ENCODE measurements at places on chromosomes 1 and 21.

- no peak for DNase-seq
These were observed 38.2 kb upstream of the H6PD start for GRCh38 chr1:9196129-9197040.

- DNase-seq = no peak
These were observed 844 bp downstream of the ZMYM6 start for GRCh38 chr1:35030756-35031446.

GRCh38 chr1:240074422-240074821, 17.3 kb upstream of the FMN2 start:
- no peak for DNase-seq

- no peak for DNase-seq
These were observed 705 bp downstream of the KHDRBS1 start for GRCh38 chr1:32014199-32014947.

DNA sequence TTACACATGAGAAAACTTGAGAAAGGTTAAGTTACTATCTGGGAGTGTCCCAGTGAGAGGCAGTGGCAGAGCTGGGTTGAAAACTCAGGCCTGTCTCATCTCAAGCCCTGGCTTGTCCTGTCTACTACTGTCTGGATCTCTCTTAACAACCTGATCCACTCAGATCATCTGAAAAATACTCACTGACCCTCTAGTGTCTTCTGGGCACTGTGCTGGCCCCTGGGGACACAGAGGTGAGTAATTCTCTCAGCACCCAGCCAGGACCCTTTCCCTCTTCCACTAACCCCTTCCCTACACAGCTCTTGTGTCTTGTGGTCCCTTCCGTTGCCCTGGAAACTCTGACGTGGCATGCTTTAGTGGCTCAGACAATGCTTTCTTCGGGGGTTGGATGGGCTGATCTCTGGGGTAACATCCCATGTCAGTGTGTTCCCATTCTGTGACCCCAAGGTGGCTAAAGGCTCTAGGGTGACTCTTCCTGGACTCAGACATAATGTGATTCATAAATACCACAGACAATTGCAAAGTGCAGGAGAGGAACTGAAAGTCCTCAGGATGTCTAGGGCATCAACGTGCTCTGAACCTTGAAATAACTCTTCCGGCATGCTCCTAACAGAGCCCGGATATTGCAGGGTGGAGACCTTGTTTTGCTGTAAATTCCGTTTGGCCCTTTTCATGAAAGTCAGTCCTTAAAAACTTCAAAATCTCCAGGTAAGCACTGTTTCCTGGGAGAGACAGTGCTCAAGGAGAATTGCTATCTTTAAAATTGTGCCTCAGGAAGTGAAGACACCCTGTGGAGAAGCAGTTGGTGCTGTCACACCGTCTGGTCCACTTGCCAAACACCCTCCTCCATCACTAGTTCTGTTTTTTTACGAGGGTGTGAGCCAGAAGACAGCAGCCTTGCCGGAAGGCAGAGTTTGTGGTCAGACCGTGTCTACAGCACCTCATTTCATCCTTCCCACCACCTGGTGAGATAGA, 4.0 kb downstream of the SHISAL2A start:
- no peak for DNase-seq

DNA sequence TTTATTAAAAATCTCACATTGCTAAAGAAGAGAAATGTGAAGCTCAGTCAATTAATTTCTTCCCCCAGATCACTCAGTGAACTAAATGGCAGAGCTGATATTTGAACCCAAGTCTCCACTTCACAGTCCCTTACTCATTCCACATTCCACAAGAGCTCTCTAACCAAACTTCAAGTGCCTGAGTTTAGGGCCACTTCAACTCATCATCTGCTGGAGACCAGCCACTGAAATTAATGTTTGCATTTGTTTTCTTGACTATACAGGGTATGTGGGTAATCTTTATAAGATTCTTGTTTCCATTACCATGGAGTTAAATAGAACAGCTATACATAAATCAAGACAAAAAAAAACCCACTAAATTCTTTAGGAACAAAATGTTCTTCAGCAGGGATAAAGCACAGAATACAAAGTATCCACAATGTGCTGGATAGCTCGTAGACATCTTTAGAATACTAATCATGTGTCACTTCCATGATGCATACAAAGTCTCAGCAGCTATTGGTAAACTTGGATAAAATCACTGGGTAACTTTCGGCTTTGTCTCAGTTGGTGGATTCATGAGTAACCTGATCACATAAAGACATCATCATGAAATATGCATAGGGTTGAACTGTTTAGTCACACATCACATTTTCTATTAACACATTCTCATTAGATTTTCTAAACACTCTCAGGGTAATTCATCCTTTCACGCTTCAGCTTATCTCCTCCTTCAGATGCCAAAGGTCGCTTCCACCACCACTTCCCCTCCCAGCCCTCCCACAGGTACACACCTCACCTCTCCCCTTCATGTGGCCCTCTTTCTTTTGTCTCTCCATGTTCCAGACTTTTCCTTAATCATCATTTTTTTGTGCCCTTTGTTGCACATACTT, 89.8 kb downstream of the LRRC53 start:
- no peak for DNase-seq

DNA sequence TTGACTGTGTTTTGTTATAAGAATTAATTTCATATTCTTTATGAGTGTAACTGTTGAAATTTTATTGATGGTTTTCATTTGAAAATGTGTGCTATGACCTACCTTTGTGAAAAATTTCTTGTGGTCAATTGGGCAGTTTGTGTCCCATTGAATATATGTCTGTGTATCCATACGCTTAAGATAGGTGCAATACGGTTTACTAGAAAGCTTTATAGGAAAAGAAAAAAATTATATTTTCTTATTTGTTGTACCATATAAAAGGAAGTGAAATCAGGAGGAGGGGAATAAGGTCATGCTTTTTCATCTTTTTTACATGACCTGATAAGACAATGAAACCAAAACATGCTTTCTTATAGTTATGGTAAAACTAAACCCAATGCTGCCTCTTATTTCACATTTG, 807.7 kb downstream of the USP25 start:
- DNase-seq = no peak

- no peak for DNase-seq
These were observed 2.9 kb downstream of the EGLN1 start for GRCh38 chr1:231419147-231419546.

DNA sequence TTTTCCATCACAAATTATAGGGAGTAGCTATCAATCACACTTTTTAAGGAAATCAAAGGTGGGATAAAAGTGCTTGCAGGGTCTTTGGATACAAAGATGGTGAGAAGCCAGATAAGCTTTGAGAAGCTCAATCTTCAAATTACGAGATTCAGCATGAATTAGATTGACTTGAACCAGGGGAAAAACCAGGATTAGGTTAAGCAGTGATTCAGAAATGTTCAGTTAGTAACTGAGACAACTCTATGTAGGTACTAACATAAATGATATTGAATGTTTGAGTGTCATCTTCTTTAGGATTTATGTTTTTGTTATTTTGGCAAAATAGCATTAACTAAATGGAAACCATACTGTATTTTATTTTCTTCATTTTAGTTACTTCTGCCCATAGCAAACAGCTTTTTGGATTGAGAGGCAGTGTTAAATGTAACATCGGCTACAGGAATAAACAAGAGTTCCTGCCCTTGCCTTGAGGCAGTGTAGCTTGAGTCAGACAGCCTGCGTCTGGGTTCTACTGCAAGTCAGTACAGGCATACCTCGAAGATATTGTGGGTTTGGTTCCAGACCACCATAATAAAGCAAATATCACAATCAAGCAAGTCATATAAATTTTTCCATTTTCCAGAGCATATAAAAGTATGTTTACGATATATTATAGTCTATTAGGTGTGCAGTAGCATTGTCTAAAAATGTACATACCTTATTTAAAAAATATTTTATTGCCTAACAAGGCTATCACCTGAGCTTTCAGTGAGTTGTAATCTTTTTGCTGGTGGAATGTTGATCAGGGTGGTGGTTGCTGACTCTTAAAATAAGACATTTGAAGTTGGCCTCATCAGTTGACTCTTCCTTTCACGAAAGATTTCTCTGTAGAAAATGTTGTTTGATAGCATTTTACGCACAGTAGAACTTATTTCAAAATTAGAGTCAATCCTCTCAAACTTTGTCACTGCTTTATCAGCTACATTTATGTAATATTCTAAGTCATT, 36.9 kb upstream of the BACH1 start:
- DNase-seq = no peak

- no peak for DNase-seq
These were observed 25.1 kb downstream of the RUNX1 start for GRCh38 chr21:35024071-35024420.

DNA sequence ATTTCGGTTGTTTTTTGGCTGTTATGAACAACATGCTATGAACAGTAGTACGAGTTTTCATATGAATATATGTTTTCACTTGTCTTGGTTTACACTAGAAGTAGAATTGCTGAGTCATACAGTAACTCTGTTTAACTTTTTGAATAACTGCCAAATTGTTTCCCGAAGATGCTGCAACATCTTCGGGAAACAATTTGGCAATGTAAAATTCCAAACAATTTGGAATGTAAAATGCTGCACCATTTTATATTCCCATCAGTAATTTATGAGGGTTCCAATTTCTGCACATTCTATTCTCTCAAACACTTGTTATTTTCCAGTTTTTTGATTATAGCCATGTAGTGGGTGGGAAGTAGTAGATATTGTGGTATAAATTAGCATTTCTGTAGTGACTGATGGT, 11.6 kb downstream of the PCBP3 start:
- no peak for DNase-seq

DNA sequence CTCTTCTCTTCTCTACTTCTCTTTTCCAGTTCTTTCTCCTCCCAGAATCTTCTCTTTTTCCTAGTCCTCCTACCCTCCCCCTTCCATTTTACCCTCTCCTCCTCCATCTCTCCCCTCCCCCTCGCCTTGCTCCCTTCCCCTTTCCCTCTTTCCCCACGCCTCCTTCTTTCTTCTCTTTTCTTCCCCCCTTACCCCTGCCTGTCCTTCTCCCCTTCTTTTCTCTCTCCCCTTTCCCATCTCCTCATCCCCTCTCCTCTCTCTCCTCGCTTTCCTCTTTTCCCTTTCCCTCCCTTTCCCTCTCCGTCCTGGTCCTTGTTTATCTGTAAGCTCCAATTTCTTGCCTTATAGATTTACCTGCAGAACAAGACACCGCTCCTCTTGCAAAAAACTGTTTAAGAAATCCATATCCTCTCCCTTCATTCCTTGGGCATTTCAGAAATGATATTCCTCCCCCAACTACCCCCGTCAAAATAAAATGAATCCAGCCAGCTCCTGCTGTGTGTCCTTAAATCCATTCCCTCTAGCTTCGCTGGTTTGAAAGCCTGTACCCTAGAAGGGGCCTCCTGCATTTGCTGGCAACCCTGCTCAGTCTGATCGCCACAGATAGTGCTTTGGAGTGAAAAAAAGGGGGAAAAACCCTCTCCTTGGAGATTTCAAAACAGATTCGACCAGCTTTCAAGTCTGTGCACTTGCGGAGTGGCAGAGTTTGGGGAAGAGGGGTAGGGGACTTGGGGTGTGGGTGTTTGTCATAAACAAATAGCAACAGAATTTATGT, 89.4 kb downstream of the PAPPA2 start:
- DNase-seq = no peak

DNA sequence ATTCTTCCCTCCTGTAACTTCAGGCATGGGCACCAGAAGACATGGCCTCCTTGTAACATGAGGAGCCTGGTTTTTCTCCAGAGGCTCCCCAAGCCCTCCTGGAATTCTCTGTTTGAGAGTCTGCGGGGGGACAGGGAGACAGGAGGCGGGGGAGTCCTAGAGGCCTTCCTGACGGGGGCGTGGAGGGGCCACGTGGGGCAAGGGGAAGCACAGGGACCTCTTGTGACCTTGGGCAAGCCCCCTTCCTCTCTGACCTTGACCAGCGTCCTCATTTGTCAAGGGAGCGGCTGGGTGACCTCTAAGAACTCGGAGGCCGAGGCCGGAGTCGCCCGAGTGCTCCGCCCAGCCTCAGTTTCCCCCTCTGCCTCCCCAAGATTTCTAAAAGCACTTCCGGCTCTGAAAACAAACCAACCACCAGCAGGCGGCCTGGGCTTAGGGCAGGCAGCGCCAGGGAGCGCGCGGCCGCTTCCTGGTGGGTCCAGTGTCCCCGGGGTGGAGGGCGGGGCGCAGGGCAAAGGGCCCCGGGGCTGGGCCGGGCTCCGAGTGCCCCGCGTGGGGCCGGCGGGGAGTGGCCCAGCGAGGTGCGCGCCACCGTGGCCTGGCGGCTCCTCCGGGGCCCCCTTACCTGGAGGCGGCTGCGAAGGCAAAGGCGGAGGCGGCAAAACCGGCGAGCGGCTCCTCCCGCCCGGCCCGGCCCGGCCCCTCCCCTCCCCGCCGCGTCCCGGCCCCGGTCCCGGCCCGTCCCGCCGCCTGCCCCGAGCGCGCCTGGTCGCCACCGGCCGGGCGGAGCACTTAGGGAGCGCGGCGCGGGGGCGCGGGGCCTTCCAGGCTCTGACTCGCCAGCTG, at the start of gene TMCO4:
Gene TMCO4 (minus strand): TSS at position 687 of the 846 bp plus-strand sequence. CDS start 19,158 bp downstream, outside the sequence.
- no peak for DNase-seq

- no peak for DNase-seq
These were observed 623.3 kb upstream of the NR5A2 start for GRCh38 chr1:199404191-199404590.

DNA sequence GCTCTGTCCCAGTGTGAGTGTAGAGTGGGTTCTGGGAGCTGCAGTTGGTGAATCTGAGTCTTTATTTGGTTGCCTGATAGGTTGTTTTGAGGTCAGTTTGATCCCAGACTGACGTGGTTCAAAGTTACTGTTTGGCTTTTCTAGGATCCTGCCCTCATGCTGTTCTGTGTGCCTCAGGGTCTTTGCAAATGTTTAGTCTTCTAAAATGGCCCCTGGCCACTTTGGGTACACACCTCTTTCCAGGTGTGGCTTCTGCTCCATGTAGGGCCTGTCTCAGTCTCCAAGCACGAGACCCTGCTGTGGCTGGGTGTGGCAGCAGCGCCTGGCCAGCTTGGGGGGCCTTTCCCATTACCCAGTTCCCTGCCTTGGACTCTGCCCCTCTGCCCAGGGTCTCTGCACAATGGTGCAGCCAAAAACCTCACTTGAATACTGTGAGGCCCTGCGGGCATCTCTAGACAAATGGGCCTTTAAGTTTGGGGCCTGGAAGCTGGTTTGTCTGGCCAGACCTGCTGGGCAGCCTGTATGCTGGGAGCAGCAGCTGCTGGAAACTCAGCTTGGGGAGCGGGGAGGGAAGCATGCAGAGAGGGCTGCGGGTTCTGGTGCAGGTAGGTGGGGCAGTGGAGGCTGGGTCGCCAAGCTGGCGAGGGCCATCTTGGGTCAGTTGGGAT, 5.6 kb downstream of the PTPRF start:
- DNase-seq = no peak

- DNase-seq = no peak
These were observed 15.6 kb upstream of the HMGCS2 start for GRCh38 chr1:119784191-119784781.
